Activated CD8-positive, alpha-beta memory T cell treated with anti-CD3 and anti-CD28 coated beads for 36 hours (primary cell): ENCODE measurements at places on chromosomes 13 and 19. TPM values are rescaled to one million over a fixed set of nuclear protein-coding genes. Genes with fewer than 3 reads are reported as not detected.

The WDR87 gene
- total RNA-seq: not detected

The RFPL4AL1 gene
- not detected for total RNA-seq

The KLHL1 gene
- not detected for total RNA-seq

The SIGLEC8 gene
- total RNA-seq: not detected

The B3GNT8 gene
- 0.61 TPM for total RNA-seq

The GAPDHS gene
- not detected for total RNA-seq

The C5AR2 gene
- not detected for total RNA-seq

The NLRP5 gene
- not detected for total RNA-seq

The ZNF177 gene
- total RNA-seq: 0.36 TPM

The KIR2DL1 gene
- total RNA-seq: 0.42 TPM

The PSMC4 gene
- total RNA-seq: 159 TPM

The SLC10A2 gene
- total RNA-seq: not detected

The SLITRK5 gene
- total RNA-seq: not detected

The TMEM255B gene
- total RNA-seq: 0.73 TPM

The CASP14 gene
- not detected for total RNA-seq

The BEST2 gene
- total RNA-seq: not detected

The CD70 gene
- total RNA-seq: 41.2 TPM

The SYCN gene
- total RNA-seq: not detected
